Amniotic stem cell (primary cell): ENCODE measurements at places on chromosomes 7 and 10.

- DNase-seq = no peak
These were observed at the start of gene KCNH2 for GRCh38 chr7:150978126-150978789. Gene KCNH2 (minus strand): TSS chr7:150978321. CDS start chr7:150977913, 408 bp downstream.

GRCh38 chr7:39529582-39529981, 36.6 kb upstream of the YAE1 start:
- DNase-seq = no peak

GRCh38 chr10:38159004-38159403, 64.9 kb downstream of the ZNF37A start:
- DNase-seq = no peak

DNA sequence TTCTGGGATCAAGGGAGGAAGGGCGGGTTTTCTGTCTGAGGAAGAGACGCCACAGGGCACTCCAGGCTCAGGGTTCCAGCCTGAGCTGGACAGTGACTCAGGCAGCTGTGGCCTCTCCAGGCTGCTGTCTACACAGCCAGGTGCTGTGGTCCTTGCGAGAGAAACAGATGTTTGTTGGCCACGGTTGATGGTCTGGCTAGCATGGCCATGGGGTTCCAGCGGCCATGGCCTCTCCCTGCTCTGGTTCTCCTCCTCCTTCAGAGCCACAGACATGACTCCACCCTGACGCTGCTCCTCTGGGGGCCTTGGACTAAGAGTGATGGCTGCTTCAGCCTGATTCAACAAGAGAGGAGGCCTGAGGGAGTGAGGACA, 75.9 kb downstream of the AFAP1L2 start:
- no peak for DNase-seq

DNA sequence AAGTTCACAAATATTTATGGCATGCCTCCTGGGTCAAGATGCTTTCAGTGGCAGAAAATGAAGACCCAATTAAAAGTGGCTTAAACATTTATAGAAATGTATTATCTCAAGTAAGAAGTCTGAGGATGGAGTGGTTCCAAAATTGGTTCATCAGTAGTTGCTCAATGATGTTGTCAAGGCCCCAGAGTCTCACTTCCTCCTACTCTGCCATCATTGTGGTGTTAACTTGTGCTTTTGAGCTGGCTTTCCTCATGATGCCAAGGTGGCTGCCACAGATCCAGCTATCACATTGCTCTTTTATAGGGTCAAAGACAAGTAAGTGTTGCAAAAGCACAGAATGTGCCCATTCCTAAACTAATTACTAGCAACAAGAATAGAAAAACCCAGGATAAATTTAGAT, 404.6 kb upstream of the NRP1 start:
- DNase-seq = no peak

- no peak for DNase-seq
These were observed 25.1 kb upstream of the PLA2G12B start for GRCh38 chr10:72979709-72980108.

- DNase-seq = no peak
These were observed 173.5 kb downstream of the CUX1 start for GRCh38 chr7:101990811-101991418.

- no peak for DNase-seq
These were observed 48.1 kb upstream of the MSMB start for GRCh38 chr10:46094197-46094500.

GRCh38 chr10:43700306-43700705, 51.6 kb upstream of the ZNF32 start:
- no peak for DNase-seq
